Right ventricle myocardium superior (tissue), 1 donor: ENCODE measurements at places on chromosomes 6 and 20. TPM values are rescaled to one million over a fixed set of nuclear protein-coding genes. Genes with fewer than 3 reads are reported as not detected.

TTI1 gene
- total RNA-seq, result 11.9 TPM

DNA sequence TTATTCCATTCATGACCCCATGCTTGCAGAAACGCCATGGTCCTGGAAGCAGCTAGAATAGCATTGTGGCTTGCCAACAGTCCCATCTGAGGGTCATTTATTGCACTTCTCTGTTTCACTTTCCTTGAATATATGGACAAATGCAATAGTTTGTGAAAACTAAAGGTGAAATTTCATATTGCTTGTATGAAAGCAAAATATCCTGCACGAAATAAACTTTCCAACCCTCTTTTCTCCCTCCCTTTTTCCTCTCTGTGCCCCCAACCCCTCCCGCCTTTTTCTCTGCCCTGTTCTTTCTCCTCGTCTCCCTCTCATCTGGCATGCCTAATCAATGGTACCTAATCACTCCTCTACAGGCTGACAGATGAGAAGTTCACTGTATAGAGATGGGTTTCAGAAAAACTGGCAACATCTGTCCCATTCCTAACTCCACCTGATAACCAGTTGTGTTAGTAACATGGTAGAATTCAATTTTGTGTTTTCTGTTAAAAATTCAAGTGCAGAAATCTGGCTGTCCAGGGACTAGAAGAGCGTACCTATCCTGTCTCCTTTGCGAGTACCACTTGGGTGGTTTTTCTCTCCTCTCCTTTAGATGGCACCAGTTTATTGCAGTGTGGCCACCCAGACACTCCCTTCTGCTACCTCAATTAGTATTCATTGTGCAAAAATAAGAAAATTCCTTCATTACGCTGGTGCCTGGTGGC lies 198.6 kb downstream of the FOXA2 start:
- DNase-seq, result no peak

RBM24 gene
- 187 TPM for total RNA-seq

GRCh38 chr6:150038202-150039062 lies 13.1 kb upstream of the RAET1L start:
- DNase-seq, result no peak

DNA sequence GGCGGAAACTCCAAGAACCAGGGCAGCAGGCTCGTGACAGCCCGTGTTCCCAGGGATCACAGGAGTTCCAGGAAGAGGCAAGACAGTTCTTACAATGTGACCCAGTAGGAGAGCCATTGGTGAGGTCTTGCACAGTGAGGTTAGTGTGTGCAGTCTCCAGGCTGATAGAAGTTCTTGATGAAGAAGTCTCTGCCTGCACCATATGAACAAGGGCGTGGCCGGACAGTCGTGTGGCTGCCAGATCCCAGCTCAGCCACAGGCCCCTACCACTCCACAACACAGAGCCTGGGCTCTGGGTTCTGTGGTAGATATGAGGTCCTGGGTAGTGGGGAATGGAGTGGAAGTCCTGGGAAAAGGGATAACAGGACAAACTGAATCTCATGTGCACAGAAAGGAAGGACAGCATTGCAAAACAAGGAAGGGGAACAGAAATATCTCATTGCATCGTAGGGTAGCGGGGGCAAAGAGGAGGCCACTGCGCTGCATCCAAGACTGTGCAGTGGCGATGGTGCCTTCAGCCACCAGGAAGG lies 65.2 kb downstream of the STX11 start:
- DNase-seq, result peak; percentile 64

DNA sequence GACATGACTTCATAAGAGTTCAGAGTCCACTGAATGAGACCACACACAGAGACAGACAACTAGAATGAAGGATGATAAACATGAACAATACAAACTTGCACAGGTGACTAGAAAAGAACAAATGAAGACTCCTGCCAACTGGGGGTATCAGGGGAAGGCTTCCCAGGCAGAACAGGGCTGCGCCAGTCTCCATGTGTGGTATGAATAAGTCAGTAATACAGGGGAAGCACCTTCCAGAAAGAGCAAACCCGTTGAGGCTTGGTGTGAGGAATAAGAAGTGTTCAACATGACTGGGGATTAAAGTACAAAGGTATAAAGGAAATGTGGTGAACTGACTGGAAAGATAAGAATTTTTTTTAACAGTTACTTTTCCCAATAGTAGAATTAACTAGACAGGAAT lies 3.7 kb upstream of the SLC17A2 start:
- no peak for DNase-seq
